ENCODE measurements at places on chromosomes 13 and 19.

DNA sequence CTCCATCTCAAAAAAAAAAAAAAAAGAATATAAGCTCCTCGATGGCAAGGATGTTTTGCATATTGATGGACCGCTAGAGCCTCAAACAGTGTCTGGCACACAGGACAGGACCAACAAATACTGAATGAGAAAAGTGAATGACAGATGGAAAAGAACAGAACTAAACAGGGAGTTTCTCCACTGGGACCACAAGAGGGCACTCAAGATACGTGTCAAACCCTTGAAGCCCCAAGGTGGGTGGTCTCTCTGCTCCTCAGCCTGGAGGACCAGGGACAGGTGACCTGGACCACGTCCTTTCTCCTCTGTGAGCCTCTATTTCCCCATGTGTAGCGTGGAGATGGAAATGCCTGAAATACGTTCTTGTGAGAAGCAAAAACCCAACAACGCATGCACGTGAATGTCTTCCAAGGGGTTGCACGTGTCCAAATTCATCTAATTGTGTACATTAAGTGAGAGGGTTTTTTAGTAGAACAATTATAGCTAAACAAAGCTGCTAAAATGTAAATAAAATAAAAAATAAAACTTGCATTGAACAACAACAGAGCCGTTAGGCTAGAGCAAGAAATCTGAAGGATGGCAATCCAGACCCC is 5.7 kb upstream of the CDC42EP5 start:
- peak; percentile 41 for DNase-seq

DNA sequence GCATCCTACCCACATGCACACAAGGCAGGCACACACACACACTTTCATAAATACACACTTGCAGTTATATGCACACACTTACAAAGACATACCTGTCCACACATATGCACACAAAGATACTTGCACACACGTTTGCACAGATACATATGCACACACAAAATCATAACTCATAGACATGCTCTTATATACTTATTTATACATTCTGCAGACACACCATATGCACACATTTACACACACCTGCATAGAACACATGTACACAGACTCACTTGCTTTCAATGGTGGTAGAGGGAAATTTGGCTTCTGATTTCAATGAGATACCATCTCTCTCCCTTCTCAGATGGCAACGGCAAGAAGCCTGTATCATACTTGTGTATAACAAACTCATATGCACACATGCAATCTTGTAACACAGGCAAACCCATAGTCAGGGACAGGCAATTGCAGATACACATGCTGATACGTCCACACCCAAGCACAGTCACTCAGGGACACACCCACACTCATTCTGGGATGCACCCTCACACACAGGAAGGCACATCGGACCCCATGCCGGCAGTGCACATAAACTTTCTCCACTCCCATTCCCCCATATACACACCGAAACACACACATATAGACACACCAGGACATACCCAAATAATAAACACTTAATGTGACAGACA is 24.7 kb downstream of the OLFM2 start:
- DNase-seq, result no peak

DNA sequence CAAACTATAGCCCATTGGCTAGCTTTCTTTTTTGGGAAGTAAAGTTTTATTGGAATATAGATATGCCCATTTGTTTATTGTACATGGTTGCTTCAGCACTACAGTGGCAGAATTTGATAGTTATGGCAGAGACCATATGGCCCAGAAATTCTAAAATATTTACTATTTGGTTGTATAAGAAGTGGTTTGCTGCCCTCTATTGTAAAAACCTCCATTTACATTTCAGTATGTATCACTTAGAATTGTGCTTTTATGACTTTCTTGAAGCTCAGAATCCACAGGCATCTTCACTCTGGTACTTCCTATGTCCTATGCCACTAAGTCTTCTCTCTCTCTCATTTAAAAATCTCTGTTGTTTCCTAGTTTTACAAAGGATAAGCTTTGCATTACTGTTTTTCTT is 37.7 kb downstream of the DLEU7 start:
- peak; percentile 22 for DNase-seq

GRCh38 chr19:41535029-41535622 is 40.8 kb upstream of the CEACAM21 start:
- no peak for DNase-seq

GRCh38 chr19:38648769-38649304 is 1.4 kb downstream of the ACTN4 start:
- DNase-seq, result no peak

DNA sequence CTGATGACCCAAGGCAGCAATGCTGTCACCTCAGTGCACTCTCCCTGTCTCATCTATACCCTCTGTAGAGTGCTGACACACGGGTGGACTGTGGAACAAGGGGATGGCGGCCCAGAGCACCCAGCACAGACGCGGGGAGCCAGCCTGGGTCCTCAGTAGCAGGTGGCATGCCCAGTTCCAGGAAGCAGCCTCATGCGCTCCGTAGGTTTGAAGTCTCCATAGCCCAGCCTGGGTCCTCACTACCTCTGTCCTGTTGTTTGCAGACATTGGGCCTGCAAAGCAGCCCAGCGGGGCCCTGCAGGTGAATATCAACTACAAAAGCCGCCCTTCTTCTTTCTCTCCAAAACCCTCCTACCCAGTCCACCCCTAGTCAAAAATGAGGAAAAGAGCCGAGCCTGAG is 5.0 kb upstream of the SLC7A9 start:
- DNase-seq, result no peak

DNA sequence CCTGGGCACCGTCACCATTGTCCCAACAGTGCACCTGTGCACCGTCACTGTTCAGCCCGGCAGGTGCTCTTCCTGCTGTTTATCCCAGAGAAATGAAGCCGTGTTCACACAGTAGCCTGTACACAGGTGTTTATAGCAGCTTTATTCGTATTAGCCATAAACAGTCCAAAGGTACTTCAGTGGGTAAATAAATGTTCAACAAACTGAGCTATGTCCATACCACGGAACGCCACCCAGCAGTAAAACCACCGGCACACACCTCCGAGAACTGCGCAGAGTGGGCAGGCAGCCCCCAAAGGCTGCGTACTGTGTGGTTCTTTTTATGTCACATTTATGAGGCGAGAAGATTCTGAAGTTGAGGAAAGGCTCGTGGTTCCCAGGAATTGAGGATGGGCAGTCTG is 44.9 kb upstream of the DCUN1D2 start:
- no peak for DNase-seq

DNA sequence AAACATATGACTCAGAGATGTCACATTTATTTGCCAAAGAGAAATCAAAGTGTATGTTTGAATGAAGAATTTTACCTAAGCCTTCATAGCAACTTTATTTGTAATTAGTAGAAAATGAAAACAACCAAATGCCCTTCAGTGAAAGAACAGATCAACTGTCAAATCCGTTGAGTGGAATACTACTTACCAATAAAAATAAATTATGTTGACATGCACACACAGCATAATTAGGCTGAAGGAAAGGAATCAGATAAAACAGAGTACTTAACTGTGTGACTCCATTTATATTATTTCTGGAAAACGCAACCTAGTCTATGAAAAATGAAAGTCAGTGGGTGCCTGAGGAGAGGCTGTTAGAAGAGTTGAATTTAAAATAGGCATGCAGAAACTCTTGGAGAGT is 1034.6 kb upstream of the PCDH9 start:
- no peak for DNase-seq

DNA sequence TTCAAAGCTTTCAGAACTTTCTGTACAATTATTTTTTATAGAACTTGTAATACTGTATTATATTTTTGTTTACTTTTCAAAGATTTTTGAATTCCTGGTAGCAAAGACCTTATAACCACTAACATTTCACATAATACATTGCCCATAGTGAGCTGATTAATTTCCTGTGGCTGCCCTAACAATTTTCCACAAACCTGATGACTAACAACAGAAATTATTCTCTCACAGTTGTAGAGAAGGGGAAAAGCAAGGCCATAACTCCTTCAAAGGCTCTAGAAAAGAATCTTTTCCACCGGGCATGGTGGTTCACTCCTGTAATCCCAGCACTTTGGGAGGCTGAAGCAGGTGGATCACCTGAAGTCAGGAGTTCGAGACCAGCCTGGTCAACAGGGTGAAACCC is 19.1 kb downstream of the KLF12 start:
- DNase-seq, result peak; percentile 85

DNA sequence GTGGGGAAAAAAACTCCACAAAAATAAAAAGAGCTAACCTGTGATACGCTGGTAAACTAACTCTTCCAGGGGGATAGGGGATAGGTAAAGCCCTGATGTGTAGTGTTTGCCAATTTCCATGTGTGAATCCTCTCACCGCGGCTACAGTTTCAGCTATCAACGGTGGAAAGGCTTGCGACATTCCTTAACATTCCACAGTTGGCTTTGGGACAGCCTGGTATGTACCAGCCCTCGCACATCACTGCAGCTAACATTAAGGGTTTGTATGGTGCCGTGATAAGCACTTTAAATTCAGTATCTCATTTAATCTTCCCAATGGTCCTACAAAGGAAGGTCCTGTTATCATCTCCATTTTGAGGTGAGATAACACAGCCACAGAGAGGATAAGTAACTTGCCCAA is 112.4 kb downstream of the KATNAL1 start:
- no peak for DNase-seq

DNA sequence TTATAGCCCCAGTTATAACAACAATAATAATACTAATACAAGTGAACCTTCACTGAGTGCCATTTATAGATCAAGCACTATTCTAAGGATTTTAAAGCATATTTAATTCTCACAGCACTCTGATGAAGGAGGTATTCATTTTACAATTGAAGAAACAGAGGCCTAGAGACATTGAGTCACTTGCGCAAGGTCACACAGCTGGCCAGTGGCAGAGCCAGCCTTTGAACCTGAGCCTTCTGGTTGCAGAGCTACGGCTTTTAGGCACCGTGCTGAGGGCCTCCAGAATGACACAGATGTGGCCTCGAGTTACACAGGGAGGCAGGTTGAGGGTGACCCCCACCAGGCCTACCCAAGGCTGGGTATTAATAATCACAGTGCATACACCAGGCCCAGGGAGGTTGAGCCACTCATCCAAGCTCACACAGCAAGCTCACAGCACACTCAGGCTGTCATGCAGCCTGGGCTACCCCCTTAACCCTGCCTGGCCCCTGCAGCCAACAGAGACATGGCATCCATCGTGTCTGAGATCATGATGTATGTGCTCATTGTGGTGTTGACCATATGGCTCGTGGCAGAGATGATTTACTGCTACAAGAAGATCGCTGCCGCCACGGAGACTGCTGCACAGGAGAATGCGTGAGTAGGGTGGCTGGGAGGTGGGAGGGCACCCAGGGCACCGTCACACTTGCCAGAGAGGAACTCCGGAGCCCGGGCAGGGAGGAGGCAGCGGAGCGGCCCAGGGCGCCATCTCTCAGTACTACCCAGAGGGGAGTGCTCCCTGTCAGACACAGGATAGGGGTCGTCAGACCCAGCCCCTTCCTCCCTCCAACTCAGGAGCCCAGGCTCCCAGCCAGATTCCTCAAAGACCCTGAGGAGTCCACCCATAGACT is 2.7 kb upstream of the HPN start:
- DNase-seq, result no peak

DNA sequence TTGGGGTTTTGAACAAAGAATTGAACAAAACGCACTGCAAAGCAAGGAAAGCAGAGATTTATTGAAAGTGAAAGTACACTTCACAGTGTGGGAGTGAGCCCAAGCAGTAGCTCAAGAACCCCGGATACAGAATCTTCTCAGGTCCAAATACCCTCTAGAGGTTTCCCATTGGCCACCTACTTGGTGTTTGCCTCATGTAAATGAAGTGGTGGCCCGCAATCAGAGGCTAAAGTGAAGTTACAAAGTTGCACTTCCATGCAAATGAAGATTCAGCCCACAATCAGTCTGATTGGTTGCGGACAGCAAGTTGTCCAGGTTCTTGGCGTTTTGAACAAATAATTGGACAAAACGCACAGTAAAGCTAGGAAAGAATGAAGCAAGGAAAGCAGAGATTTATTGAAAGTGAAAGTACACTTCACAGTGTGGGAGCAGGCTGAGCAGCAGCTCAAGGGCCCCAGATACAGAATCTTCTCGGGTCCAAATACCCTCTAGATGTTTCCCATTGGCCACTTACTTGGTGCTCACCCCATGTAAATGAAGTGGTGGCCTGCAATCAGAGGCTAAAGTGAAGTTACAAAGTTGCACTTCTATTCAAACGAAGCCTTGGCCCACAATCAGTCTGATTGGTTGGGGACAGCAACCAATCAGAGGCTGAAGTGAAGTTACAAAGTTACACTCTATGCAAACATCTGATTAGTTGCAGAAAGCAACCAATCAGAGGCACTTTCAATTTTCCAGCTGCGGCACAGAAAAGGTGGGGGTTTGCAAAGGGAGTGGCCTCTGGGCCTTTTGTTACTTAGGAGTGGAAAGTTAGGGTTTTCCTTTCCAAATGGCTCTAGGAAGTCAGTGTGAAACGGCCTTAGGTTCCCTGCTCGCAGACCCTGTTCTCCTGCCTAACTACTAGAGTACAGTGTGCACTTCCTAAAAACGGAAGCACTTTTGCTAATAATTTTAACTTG is 4.8 kb upstream of the TM9SF2 start:
- no peak for DNase-seq

DNA sequence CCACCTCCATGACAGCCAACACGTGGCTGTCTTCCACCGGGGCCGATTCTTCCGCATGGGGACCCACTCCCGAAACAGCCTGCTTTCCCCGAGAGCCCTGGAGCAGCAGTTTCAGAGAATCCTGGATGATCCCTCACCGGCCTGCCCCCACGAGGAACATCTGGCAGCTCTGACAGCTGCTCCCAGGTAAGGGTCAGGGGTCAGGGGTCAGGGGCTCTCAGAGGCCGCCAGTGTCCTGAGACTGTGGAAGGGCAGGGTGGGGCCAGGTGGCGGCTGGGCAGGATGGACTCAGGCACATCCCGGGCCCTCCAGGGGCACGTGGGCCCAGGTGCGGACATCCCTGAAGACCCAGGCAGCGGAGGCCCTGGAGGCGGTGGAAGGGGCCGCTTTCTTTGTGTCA is 15.0 kb downstream of the CPT1C start:
- DNase-seq, result no peak

GRCh38 chr13:71873418-71874247 is 6.6 kb upstream of the DACH1 start:
- no peak for DNase-seq

GRCh38 chr19:947707-948539 is 22.1 kb downstream of the ARID3A start:
- no peak for DNase-seq

- peak; percentile 98 for DNase-seq
These were observed 461 bp upstream of the HSPB6 start for GRCh38 chr19:35757231-35757748.

DNA sequence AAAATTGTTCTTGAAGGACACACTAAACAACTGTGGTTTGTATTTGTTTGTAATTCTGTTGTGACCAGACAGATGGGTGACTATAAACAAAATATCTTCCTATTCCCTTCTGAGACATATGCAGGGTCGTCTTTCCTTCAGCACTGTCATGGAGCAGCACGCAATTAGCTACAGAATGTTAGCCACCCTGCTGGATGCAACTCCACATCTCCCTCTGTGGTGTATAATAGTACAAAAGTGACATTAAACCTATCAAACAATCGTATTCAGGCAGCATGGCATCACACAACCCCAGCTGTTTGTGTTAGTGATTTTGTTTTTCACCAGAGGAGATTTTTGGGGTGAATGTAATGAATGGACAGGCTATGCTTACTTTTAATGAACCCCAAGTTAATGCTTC is 146.2 kb downstream of the GPC6 start:
- no peak for DNase-seq

All from astrocyte of the spinal cord (primary cell).